ENCODE measurements at places on chromosomes 1 and 21.

- no peak for DNase-seq
Measured at GRCh38 chr1:229023651-229024300, 247.1 kb upstream of the RAB4A start.

- DNase-seq, result no peak
Measured at GRCh38 chr1:32372149-32372756, 9.9 kb downstream of the TSSK3 start.

- DNase-seq, result no peak
Measured at GRCh38 chr1:11795238-11795890, 10.4 kb downstream of the MTHFR start.

DNA sequence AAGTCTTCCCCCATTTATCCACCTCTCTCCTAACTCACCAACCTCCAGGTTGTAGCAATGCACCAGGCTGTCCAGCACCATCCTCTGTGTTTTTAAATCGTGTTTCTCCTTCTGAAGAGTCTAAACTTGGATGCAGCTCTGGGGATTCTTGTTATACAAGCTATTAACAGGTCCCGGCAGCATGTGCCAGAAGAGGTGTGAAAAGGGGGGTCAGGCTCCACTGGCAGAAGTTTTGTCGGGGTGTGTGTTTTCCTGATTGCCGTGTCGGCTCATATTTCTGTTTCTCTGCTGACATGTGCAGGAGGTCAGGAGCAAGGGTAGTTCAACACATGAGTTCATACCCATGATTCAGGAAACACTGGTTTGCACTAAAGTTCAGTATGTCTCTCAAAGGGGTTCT, 658.6 kb upstream of the CAMK1G start:
- DNase-seq, result no peak

DNA sequence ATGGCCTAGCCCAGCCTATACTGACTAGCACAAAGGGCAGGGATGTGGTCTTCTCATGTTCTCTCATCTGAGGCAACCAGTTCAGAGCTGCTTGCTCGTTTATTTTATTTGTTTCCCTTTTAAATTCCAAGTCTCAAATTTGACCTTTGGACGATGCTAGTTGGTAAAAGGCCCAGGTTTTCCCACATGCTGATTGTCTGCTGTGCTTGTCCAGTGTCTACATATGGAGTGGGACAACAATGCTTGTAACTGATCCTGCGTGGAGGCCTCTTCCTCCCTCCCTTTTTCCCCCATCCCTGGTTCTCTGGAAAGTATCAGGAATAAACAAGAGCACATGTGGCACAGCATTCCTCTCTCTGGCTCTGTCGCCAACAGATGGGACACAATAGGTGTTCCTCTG, 34.0 kb upstream of the BEND5 start:
- no peak for DNase-seq

DNA sequence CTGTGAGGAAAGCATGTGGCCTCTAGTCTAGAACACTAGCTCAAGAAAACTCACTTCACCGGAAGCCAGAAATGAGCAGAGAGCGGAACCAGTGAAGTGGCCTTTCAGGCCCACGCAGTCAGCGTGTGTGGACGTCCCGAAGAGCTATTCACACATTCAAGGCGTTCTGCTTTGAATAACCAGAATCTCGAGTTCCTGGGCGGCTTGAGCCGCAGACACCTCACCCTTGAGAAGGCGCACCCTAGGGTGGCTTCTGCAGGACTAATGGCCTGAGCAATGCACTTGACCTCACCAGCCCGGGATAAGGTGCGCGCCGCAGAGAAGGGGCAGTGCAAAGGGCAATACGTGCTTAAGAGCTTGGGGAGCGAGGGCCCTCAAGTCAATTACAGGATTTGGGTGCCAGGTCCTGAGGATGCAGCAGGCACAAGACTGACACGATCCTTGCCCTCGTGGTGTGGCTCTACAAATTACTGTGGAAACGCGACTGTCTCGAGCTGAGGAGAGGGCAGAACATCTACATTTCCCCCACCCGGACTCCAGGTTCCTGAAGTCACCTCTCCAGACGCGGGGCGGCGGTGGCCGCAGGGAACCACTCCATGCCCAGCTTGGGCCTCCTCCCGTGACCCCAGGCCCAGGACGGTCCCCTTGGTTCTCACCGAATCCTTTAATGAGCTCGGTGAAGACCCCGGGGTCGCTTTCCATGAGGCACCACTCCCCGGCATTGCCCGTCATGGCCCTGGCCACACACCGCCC, 455 bp downstream of the UCHL5 start:
- peak; percentile 58 for DNase-seq

DNA sequence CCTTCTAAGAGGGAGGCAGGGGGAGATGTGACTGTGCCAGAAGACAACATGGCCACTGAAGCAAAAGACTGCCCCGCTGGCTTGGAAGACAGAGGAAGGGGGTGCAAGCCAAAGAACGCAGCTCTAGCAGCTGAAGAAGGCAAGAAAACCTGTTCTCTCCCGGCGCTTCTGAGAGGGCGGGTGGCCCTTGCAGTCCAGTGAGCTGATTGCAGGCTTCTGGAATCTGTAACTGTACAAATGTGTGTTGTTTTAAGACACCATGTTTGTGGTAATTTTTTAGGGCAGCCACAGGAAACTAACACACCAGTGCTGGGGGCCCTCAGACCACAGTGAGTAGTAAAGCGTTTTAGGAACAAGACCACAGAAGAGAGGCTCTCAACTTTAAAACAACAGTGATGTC, 47.0 kb downstream of the CD46 start:
- DNase-seq, result no peak

DNA sequence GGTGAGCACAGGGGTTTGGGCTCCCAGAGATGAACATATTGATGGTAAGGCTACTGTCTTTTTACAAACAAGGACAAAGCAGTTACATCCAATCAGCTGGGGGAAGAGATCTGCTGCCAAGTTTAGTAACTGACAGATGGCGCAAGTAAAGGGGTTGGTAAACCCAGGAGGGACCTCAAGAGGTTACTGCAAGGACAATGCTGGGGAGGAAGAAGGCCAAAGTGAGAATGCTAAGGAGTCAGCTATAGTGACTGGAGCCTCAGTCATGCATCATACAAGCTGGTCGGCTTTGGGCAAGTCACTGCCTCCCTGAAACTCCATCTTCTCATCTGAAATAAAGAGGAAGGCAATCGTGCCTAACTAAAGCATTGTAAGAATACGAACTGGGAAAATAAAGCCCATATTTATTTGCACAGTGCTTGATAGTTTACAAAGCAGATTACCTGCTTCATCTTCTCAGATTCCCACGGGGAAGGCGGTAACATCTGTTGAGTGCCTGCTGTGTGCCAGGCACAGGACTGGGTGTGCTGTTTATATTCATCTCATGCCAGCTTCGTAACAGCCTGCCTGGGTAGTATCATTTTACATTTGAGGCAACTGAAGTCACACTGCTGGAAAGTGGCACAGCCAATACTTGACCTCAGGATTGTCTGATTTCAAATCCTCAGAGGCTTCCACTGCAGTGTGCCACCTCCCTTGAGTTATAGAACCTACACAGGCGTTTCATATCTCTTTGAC, 114.8 kb downstream of the BEND5 start:
- no peak for DNase-seq

Data from activated T-cell treated with anti-CD3 and anti-CD28 coated beads for 48 hours (primary cell).